ENCODE measurements at places on chromosomes 13 and 19.

DNA sequence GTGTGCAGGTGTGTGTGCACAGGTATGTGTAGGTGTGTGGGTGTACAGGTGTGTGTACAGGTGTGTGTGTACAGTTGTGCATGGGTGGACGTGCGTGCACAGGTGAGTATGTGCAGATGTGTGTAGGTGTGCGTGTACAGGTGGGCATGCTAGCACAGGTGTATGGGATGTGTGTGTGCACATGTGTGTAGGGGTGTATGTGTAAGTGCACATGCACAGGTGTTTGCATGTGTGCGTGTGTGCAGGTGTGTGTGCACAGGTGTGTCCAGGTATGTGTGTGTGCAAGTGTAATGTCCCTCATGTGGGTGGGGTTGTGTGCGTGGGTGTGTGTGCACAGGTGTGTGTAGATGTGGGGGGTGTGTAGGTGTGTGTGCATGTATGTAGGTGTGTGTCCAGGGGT is 27.5 kb upstream of the TFDP1 start:
- DNase-seq = no peak

- DNase-seq = no peak
These were observed 233.4 kb downstream of the FOXO1 start for GRCh38 chr13:40433001-40433400.

DNA sequence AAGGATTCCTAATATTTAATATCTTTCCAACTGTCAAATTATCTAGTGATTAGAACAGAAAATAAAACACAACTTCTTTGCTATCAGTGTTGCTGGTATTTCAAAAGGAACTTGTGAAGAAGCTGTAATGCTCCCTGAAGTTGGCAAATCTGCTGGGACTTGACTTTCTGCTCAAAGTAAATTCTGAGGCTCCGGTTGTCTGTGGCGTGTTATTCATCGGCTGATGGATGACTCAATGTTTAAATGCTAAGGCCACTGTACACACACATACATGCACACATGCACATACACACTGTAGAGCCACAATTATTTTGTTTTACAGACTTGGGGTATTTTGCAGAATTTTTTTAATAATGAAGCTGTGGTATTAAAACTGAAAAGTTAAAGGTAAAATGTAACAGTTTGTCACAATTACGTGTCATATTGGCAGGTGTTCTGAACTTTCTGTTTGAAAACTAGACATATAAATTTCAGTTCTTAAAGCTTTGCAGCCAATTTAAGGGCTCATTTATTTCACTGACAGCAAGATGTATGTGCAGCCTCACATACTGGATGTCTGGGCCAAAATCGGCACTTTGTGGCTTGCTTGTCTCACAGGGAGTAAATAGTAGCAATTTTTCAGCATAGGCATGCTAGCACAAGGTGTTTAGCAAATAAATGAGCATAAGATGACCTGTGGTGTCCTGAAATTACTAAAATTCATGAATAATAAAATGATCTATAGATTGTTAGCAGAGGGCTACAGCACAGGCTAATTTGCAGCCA is 1691.7 kb upstream of the PCDH20 start:
- no peak for DNase-seq

GRCh38 chr13:45879666-45880065 is 28.1 kb upstream of the SIAH3 start:
- DNase-seq = peak; percentile 34

GRCh38 chr19:20247016-20247683 is 80.1 kb downstream of the ZNF486 start:
- DNase-seq = peak; percentile 38

DNA sequence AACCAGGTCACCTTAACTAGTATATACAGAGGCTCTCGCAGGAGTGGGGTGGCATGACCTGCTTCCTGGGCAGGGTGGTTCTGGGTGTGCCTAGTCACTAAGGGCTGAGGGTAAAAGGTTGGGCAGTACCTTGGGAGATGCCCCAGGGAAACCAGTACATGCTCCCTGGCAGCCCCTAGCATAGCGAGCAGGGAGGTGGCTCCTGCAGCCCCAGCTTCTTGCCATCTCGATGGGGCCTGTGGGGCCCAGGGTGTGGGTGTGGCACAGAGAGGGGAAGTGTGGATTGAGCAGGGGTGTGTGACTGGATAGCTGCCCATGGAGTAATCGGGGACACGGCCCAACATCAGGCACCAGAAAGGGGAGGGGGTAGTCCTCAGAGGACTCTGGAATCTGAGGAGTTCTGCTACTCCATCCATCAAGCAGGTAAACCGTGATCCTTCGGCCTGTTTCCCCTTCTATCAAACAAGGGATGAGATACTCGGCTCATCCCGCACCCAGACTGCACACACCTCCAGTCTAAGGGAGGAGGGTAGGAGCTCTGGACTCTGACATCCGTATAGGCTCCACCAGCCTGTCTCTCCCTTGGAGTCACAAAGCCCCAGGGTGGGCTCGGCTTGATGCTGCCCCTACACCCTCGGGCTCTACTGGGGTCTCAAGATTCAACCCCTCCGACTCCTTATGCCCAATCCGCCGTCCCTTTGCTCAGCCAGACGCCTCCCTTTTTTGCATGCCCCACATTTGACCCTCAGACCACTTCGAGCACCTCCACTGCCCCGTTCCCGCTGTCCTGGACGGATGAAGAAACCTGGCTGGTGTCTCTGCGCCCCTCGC is 1.1 kb downstream of the ZBTB45 start:
- no peak for DNase-seq

DNA sequence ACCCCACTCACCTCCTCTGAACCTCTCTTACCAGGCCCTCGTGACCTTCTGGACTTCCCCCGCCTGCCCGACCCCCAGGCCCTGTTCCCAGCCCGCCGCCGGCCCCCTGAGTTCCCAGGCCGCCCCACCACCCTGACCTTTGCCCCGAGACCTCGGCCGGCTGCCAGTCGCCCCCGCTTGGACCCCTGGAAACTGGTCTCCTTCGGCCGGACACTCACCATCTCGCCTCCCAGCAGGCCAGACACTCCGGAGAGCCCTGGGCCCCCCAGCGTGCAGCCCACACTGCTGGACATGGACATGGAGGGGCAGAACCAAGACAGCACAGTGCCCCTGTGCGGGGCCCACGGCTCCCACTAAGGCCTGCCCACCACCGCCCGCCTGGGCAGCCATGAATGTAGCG is 3.2 kb downstream of the TTC9B start:
- DNase-seq = no peak

- DNase-seq = no peak
These were observed 3.7 kb downstream of the GATAD2A start for GRCh38 chr19:19409205-19409604.

GRCh38 chr19:32651729-32652140 is 23.2 kb downstream of the ANKRD27 start:
- DNase-seq = peak; percentile 58

- no peak for DNase-seq
These were observed 1.4 kb downstream of the PEG3 start for GRCh38 chr19:56838909-56839651.

GRCh38 chr13:46679369-46680120 is 117.4 kb downstream of the ESD start:
- DNase-seq = no peak
